ENCODE measurements at places on chromosomes 13 and 19.

DNA sequence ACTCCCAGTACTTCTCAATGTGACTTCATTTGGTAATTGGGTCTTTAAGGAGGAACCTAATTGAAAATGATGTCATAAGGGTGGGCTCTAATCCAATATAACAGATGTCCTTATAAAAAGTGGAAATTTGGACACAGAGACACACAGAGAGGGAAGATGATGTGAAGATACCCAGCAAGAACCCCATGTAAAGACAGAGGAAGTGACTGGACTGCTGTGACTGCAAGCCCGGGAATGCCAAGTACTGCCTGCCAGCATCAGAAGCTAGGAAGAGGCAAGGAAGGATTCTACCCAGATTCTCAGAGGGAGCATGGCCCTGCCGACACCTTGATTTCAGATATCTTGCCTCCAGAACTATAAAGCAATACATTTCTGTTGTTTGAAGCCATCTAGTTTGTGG is 239.3 kb downstream of the KCTD12 start:
- DNase-seq, result no peak

DNA sequence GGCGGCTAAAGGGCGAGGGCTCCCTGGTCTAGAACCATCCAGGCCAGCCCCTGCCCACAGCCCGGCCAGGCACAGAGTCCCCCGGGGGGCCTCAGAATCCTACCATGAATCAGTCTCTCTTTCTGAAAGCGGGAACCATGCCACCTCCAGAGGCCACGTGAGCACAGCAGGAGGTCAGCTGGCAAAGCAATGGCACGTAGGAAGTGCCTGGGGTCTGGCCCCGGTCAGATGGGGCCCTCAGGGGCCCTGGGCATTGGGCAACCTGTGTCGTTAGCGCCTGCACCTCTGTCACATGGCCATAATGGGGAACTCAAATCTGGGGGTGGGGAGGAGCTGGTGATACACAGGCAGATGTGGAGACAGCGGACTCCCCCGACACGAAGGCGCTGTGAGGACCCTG is 8.8 kb downstream of the MFSD12 start:
- no peak for DNase-seq

DNA sequence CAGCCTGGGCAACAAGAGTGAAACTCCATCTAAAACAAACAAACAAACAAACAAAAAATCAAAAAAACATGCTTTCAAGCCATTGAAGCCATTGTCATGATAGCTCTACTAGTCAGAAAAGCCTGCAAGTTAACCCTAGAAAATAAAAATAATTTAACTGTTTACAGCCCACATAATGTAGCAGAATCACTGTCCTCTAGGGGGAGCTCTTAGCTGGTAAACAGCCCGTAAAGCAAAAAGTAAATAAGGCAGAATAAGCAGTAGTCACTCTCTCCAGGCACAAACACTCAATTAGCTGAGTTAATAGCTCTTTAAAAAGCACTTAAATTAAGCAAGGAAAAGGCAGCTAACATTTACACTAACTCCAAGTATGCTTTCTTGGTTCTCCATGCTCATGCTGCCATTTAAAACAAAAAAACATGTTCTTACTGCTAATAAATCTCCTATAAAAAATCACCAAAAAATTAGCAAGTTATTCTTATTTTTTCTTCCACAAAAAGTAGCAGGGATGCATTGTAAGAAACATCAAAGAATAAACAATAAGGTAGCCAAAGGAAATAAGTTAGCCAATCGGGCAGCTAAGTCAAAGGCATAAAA is 11.3 kb downstream of the LILRB4 start:
- no peak for DNase-seq

DNA sequence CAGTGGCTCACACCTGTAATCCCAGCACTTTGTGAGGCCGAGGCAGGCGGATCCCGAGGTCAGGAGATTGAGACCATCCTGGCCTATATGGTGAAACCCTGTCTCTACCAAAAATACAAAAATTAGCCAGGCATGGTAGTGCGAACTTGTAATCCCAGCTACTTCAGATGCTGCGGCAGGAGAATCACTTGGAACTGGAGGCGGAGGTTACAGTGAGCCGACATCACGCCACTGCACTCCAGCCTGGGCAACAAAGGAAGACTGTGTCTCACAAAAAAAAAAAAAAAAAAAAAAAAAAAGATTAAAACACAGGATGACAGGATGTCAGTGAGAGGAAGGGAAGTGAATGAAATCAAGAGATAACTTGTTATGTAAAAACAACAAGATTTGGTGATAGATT is 1158.5 kb downstream of the PCDH9 start:
- no peak for DNase-seq

DNA sequence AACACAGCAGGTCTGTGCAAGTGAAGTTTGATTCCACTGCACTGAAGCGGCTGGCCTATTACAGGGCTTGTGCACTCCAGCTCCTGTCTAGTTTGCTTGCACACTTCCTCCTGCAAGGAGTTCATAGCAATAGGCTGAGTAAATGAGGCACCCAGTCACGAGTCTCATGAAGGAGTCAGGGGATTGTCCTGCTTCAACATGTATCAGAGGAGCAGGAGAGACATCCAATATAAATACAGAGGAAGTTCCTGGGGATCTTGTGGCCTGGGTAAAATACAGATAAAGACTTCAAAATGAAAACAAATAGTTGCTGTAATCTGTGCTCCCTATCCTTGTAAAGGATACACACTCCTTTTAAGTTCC is 259.9 kb downstream of the SLITRK1 start:
- DNase-seq, result no peak

Measured in activated T-helper 1 cell treated with anti-CD3 and anti-CD28 coated beads, Interleukin-2, amount 50 U/mL, for 16 hours (primary cell).